Mesothelial cell of epicardium (in vitro differentiated cells): ENCODE measurements at places on chromosomes 6 and 20.

DNA sequence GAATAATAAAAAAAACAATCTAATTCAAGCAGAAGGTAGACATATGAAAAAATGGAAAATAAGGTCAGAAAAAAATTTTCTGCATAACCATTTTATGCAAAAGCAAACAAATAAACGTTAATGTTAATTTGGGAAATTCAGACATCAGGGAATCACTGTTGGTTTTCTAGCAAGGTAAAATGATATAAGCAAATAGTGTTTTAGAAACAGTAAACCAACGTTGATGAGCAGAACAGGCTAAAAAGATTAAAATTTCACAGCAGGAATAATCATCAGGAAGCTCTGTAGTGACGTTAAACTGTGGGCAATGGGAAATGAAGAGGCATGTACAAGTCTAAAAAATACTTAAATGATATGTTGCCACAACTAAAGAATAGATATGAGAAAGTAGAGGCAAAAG is 54.5 kb upstream of the HMGCLL1 start:
- no peak overlapping the region for H3K27ac ChIP-seq
- H3K36me3 ChIP-seq: no peaks in the 10 kb centered on the region
- no peak for DNase-seq
- H3K4me1 ChIP-seq: peaks cover 20% of the 10 kb centered on the region
- peaks cover 2% of the 10 kb centered on the region for H3K27me3 ChIP-seq

- no peaks in the 10 kb centered on the region for H3K27me3 ChIP-seq
- peak overlapping the region; percentile 90 for H3K27ac ChIP-seq
- no peak overlapping the region for H3K4me3 ChIP-seq
- H3K4me1 ChIP-seq: peaks cover 29% of the 10 kb centered on the region
- H3K36me3 ChIP-seq: peaks cover 24% of the 10 kb centered on the region
- DNase-seq: no peak
Measured at GRCh38 chr6:35089935-35090505, 51.1 kb downstream of the TCP11 start.

DNA sequence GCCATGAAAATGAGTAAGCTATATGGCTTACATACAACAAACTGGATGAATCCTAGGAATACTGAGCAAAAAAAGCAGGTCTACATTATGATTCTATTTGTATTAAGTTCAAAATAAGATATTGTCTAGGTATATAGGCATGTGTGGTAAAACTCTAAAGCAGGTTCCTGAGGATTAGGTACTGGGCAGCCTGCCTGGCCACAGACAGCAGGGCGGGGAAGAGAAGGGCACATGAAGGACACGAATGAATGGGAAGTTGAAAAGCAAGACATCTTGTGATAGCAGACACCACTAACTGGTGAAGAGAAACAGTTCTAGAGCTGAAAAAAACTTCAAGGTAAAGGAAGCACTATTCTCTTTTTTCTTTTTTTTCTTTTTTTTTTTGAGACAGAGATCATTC is 72.6 kb upstream of the SLC4A11 start:
- H3K4me3 ChIP-seq: no peak overlapping the region
- H3K4me1 ChIP-seq: peaks cover 8% of the 10 kb centered on the region
- no peaks in the 10 kb centered on the region for H3K27me3 ChIP-seq

DNA sequence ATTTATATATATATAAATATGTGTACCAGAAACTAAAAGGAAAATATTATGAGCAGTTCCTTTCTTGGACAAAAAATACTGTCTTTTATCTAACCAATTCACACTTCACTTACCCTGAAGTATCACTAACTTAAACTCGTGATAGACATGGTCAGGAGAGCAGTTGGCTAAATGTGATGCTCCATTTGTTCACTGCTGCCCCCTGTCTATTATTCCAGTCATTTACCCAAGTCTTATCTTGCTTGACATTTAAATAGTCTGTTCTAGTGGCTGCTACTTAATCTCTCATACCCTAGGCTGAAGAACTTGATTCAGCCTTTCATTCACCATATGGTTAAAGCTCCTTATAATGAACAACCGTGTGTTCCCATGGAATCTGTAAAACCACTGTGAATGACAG is 789.6 kb upstream of the EYS start:
- peaks cover 12% of the 10 kb centered on the region for H3K27me3 ChIP-seq
- no peaks in the 10 kb centered on the region for H3K4me1 ChIP-seq
- no peak overlapping the region for H3K27ac ChIP-seq
- H3K4me3 ChIP-seq: no peak overlapping the region
- no peaks in the 10 kb centered on the region for H3K36me3 ChIP-seq

DNA sequence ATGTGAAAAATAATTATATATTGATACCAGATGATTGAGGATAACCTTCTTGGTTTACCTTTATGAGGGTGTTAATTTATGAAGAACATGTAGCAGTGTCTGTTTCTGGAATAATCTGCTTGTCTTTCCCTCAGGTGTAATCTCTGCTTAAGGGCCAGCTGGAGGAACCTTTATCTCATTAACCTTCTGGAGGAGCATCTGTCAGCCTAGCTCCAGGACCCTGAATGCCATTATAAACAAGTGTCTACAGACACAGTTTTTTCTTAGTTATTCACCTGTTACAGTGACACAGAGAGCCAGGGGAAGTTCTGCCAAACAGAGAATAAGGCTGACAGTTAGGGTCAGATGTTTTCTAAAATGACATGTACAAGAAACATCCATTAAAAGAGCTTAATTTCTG is at the start of gene IMPG1:
IMPG1 (minus strand) TSS at position 101 of the 400 bp plus-strand sequence. CDS start 174 bp downstream, outside the sequence.
- H3K27ac ChIP-seq: no peak within 1 kb of the TSS
- H3K4me3 ChIP-seq: no peak within 1 kb of the TSS
- peaks cover 5% of the 10 kb centered on the region for H3K36me3 ChIP-seq
- no peak for DNase-seq
- H3K4me1 ChIP-seq: peaks cover under 1% of the 10 kb centered on the region

GRCh38 chr6:168179702-168180382 is 100.8 kb upstream of the FRMD1 start:
- H3K4me1 ChIP-seq: peaks cover 8% of the 10 kb centered on the region
- H3K27ac ChIP-seq: no peak overlapping the region
- peak; percentile 22 for DNase-seq
- peaks cover 2% of the 10 kb centered on the region for H3K27me3 ChIP-seq
- no peaks in the 10 kb centered on the region for H3K36me3 ChIP-seq

DNA sequence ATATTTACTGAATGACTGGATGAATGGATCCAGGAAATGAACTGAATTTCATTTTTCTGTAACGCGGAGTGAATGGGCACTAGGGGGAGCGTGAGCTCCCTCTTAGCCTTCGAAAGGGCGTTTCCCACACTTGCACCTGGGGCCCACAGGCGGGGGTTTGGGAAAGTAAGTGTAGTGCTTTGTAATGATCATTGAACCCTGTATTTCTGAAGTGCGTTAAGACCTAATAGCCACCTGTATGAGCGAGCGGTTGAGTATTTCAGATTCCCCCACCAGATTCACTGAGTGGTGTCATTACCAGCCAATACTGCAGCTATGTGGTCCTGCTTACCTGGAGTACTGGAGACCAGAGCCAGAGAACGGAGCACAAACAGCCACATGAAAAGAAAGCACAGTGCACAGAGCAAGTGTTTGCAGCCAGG is 10.5 kb downstream of the SYTL3 start:
- H3K4me3 ChIP-seq: no peak overlapping the region
- no peak overlapping the region for H3K27ac ChIP-seq
- H3K36me3 ChIP-seq: no peaks in the 10 kb centered on the region
- H3K4me1 ChIP-seq: peaks cover 50% of the 10 kb centered on the region

- H3K4me3 ChIP-seq: peak overlapping the region; percentile 95
- peaks cover 19% of the 10 kb centered on the region for H3K4me1 ChIP-seq
- no peak for DNase-seq
- peak overlapping the region; percentile 100 for H3K27ac ChIP-seq
Measured at GRCh38 chr6:31651602-31652191, 764 bp downstream of the BAG6 start.

GRCh38 chr6:114315831-114316595 is 26.8 kb downstream of the HS3ST5 start:
- H3K36me3 ChIP-seq: no peaks in the 10 kb centered on the region
- no peaks in the 10 kb centered on the region for H3K27me3 ChIP-seq
- no peak overlapping the region for H3K27ac ChIP-seq
- H3K4me3 ChIP-seq: no peak overlapping the region
- H3K4me1 ChIP-seq: no peaks in the 10 kb centered on the region
- DNase-seq: no peak
